ENCODE measurements at places on chromosomes 1 and 21.

GRCh38 chr1:27980216-27980845 is 20.6 kb downstream of the XKR8 start:
- no peak for DNase-seq

DNA sequence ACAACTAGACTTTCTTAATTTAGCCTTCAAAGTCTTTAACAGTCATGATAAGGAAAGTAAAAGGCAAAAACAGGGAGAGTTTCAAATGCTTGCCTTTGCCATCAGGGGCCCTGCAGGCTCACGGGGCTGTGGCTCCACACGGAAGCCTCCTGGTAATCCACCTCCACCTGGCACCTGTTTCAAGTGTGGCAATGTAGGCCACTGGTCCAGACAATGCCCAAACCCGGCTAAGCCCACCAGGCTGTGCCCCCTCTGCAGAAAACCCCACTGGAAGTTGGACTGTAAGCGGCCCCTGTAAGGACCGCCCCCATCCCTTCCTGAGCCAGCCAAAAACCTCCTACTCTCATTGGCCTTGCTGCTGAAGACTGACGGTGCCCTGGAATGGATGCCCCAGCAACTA is 32.5 kb downstream of the VN1R5 start:
- DNase-seq: no peak

DNA sequence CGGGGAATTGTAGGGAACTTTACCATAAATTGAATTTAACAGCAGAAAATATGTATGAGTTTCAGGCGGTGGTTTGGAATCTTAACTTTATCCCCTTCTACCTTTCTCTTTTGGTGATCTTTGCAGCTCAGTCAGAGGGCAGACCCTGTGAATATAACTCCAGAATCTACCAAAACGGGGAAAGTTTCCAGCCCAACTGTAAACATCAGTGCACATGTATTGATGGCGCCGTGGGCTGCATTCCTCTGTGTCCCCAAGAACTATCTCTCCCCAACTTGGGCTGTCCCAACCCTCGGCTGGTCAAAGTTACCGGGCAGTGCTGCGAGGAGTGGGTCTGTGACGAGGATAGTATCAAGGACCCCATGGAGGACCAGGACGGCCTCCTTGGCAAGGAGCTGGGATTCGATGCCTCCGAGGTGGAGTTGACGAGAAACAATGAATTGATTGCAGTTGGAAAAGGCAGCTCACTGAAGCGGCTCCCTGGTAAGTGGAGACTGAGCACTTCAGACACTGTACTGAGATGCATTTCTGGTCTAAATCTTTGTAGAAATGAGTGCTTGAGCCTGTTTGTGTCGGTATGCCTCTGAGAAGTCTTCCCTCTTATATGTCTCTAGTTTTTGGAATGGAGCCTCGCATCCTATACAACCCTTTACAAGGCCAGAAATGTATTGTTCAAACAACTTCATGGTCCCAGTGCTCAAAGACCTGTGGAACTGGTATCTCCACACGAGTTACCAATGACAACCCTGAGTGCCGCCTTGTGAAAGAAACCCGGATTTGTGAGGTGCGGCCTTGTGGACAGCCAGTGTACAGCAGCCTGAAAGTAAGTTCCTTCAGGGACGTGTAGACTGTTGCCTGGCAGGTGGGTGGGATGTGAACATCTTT is 1.5 kb downstream of the CCN1 start:
- DNase-seq: peak; percentile 54

DNA sequence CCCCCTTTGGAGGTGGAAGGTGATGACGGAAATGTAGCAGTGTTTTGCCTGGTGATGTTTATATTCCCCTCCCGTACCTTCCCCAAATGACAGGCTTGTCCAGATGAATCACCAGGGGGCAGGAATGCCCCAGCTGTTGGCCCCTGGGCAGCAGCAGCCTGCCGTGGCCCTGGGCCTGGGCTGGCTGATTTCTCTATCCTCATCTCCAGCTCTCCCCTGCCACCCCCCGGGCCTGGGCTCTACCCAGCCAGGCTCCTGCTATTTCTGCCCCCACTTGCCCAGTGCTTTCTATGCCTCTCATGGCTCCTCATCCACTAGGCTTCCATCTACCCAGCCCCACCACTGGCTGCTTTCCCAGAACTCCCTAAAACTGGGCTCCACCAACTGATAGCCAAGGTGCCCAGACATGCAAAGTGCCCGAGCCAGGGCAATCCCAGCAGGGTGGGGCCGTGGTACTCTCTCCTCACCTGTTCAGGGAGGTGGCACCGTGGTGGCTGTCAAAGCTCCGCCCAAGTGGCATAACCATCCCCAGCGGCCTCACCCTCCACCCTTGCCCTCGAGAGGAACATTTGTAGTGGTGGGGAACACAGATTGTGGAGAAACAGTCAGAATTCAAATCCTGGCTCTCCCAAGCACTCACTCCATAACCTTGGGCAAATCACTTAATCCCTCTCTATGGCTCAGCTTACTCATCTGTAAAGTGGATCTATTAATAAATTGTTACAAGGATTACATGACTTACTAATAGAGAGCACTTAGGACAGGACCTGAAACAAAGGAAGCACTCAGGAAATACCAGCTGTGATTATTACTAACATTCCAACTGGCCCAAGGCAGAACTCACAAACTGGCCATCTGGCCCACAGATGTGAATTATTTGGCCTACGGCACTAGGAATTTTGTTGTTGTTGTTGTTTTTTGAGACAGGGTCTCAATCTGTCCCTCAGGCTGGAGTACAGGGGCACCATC is 12.8 kb upstream of the ECE1 start:
- DNase-seq: peak; percentile 84

- DNase-seq: no peak
Measured at GRCh38 chr1:12745992-12746323, at the start of gene CFAP107. CFAP107 (plus strand) TSS chr1:12746200; CDS start chr1:12746431, 231 bp downstream.

GRCh38 chr1:204401730-204402129 is 9.9 kb downstream of the PPP1R15B start:
- DNase-seq: no peak

- no peak for DNase-seq
Measured at GRCh38 chr21:41054018-41054578, 113.9 kb upstream of the BACE2 start.

DNA sequence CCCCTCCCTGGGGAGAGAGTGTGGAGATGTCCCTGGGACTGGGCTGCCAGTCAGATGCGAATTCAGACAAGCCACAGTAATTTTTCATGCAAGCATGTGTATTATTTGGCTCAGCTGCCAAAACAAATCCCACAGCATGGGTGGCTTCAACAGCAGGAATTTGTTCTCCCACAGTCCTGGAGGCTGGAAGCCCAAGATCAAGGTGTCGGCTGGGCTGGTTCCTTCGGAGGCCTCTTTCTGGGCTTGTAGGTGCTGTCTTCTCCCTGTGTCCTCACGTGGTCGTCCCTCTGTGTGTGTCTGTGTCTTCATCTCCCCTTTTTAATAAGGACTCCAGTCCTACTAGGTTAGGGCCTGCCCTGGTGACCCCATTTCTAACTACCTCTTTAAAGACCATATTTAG is 91.9 kb upstream of the ACTRT2 start:
- DNase-seq: no peak

All from AG09319 (cell line).